ENCODE measurements at places on chromosomes 2 and 18. TPM values are rescaled to one million over a fixed set of nuclear protein-coding genes. Genes with fewer than 3 reads are reported as not detected.
A peak's percentile ranks its signal among the peaks of the same experiment; 100 is the strongest.

DNA sequence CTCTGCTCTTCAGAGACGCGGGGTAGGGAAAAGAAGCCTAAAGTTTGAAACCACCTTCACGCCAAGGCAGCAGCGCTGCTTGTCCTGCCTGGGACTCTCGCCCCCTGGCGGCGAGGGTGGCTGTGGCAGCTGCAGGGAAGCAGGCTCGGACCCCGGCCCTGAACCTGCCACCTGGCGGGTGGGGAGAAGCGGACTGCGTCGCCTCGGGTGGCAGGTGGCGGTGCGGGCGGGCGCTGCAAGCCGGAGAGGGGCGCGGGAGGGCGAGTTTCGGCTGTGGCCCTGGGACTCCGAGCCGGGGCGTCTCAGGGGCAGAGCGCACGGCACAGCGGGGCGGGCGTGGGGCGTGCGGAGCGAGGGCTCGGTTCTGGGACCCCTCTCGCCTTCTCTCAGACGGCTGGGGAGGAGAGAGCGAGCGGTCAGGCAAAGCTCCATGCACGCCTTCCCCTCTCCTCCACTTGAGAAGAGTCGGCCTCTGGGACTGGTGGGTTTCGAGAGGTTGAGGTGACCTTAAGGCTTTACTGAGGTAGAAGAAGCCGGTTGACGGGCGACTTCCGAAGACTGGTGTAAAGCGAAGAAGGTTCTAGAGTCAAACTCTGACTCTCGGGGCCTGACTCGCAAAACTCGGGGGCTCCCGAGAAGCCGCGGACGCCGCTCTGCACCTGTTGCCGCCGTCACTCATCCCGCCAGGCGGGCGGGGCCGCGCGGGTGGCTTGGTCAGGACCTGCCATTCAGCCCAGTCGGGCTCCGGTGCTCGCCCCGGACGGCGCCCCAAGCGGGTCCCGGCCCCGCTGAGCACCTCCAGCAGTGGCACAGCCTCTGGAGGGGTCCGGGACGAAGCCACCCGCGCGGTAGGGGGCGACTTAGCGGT, 1.1 kb upstream of the BOLL start:
- H3K4me1 ChIP-seq: no peaks in the 10 kb centered on the region
- peak overlapping the region; percentile 51 for H3K4me3 ChIP-seq
- H3K27me3 ChIP-seq: no peaks in the 10 kb centered on the region
- no peak overlapping the region for H3K27ac ChIP-seq

DNA sequence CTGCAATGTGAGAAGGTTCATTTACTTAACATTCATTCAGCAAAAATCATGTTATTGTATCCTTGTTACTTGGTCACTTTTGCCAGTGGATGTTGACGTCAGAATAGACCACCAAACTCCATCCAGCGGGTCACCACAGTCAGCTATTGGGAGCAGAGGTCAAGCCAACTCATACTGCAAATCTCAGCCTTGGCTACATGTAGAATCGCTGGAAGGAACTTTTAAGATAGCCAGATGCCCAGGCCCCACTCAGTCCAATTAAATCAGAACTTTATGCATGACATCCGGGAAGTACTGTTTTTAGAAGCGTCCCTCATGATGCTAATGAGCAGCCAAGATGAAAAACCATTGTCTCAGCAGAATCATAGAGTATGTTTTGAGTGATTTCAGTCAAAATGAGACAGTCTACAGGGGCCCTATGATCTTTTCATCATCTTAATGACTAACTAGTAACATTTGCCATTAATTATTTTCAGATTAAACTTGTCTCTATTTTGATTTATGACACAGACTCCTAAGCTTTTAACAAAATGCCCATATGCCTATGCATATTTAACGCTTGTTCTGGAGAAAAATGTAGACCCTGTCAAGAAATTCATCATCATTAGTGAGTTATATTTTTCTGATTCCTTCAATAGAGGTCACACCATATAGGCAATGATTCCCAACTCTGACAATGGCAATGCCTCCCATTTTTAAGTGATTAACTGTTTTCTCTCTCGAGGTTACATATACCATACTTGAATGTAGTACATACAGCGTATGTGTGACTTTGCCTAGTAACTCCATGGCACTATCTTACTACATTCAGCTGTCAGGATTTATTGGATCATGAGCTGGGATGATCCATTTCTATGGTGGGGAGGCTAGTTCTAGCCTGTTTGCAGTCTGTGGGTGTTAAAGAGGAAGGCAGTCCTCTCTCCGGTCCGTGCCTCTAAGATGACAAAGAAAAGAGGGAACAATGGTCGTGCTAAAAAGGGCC, 63.7 kb upstream of the CCBE1 start:
- no peaks in the 10 kb centered on the region for H3K27me3 ChIP-seq
- H3K36me3 ChIP-seq: no peaks in the 10 kb centered on the region
- H3K27ac ChIP-seq: no peak overlapping the region
- no peaks in the 10 kb centered on the region for H3K4me1 ChIP-seq
- DNase-seq: no peak
- H3K4me3 ChIP-seq: no peak overlapping the region

DNA sequence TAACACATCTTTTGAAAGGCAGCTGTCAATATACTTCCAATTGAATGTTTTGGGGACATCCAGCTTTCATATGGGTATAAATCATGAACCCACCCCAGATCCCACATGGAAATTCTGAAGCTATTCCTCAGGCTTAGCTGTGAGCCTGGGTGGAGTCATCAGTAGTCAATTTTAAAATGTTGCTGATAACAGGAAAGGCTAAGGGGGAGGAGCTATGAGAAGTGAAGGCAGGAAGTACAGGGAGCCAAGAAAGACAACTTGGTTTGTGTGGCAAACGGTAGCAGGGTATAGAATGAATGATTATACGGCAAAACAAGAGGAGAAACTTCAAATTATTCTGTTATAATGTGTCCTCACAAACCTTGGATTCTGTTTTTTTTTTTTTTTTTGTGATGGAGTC, 108.6 kb downstream of the QPCT start:
- H3K27me3 ChIP-seq: no peaks in the 10 kb centered on the region
- H3K27ac ChIP-seq: no peak overlapping the region
- peaks cover 62% of the 10 kb centered on the region for H3K4me1 ChIP-seq
- DNase-seq: peak; percentile 14
- no peaks in the 10 kb centered on the region for H3K36me3 ChIP-seq

GRCh38 chr2:160920791-160921303, 239.4 kb upstream of the TANK start:
- H3K4me3 ChIP-seq: no peak overlapping the region
- H3K27ac ChIP-seq: no peak overlapping the region
- no peaks in the 10 kb centered on the region for H3K36me3 ChIP-seq

GRCh38 chr2:134625311-134625710, 93.5 kb downstream of the TMEM163 start:
- H3K36me3 ChIP-seq: no peaks in the 10 kb centered on the region
- H3K27ac ChIP-seq: no peak overlapping the region
- H3K4me1 ChIP-seq: no peaks in the 10 kb centered on the region

DNA sequence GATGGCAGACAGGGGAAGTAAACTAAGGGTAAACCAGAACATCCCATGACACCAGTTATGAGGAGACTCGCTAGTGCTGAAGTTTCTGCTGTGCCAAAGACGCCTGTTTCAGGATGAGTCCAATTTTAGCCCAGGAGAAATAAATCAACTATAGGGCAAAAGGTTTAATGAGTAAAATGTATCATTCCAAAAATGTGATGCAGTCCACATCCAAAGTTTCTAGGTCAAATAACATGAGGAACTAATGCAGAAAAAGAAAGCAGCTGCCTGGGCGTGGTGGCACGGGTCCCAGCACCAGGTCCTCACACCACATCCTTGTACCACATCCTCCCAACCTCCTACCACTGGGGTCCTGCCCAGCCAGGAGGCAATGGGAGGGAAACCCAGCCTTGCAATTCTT, 126.9 kb upstream of the CTAGE1 start:
- no peaks in the 10 kb centered on the region for H3K36me3 ChIP-seq
- no peaks in the 10 kb centered on the region for H3K4me1 ChIP-seq
- H3K27me3 ChIP-seq: no peaks in the 10 kb centered on the region

GRCh38 chr2:64700133-64700809, 46.6 kb upstream of the SERTAD2 start:
- no peak for DNase-seq
- H3K4me1 ChIP-seq: peaks cover 36% of the 10 kb centered on the region
- H3K27me3 ChIP-seq: no peaks in the 10 kb centered on the region
- H3K4me3 ChIP-seq: no peak overlapping the region
- H3K36me3 ChIP-seq: no peaks in the 10 kb centered on the region
- H3K27ac ChIP-seq: no peak overlapping the region

GRCh38 chr2:18178736-18179349, 300.4 kb downstream of the KCNS3 start:
- no peak overlapping the region for H3K4me3 ChIP-seq
- H3K4me1 ChIP-seq: no peaks in the 10 kb centered on the region
- no peak for DNase-seq
- H3K27me3 ChIP-seq: no peaks in the 10 kb centered on the region
- H3K27ac ChIP-seq: no peak overlapping the region

UGT1A4 gene
- total RNA-seq: not detected

PAIP2B gene
- 9.9 TPM for total RNA-seq

ALLC gene
- not detected for total RNA-seq
